ENCODE measurements at places on chromosomes 13 and 19.
A peak's percentile ranks its signal among the peaks of the same experiment; 100 is the strongest.

DNA sequence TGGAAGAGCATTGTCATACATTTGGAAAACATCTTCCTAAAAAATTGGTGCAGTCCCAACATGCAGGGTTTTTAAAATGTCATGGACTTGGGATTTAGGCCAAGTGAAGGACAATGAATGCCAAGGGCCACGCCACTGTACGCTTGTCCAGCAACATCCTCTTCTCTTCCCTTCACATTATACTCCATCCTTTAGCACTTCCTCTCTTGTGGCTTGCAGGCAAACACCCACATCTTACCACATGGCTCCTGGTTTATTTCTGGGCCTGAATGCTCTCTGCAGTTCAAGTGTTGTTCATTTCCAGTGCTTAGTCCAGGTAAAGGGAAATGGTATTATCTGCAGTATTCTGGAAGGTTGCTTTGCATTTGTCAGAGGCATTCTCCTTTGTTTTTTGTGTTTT lies 45.0 kb downstream of the CBY2 start:
- DNase-seq = no peak

DNA sequence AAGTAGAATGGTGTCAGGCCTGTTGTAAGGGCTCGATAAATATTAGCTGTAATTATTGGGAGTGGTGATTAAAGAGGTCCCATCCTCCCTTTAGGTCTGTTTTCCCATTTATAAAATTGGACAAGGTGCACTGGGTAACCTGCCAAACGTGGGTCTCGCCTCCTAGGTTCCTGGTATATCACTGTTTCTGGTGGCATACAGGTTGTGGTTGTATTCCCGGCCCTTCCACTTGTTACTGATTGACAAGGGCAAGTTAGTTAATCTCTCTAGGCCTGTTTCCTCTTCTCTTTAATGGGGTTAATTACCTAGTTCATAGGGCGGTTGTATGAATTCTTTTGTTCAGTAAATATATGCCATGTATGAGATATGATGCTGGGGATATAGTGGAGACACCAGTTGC lies 1.5 kb downstream of the PPP2R1A start:
- DNase-seq = no peak

GRCh38 chr19:14525729-14526128 lies 3.7 kb upstream of the TECR start:
- DNase-seq = no peak

GRCh38 chr19:19034204-19034624 lies 811 bp downstream of the ARMC6 start:
- DNase-seq = peak; percentile 47
